ENCODE measurements at places on chromosomes 2 and 18. TPM values are rescaled to one million over a fixed set of nuclear protein-coding genes. Genes with fewer than 3 reads are reported as not detected.
A peak's percentile ranks its signal among the peaks of the same experiment; 100 is the strongest.

The WDR35 gene
- 4.4 TPM for total RNA-seq

The ZC3H6 gene
- total RNA-seq, result 0.39 TPM

The CTIF gene
- 10.2 TPM for total RNA-seq

The IL37 gene
- 3.1 TPM for total RNA-seq

The GALNT13 gene
- total RNA-seq, result not detected

The SLC9A4 gene
- not detected for total RNA-seq

The PREB gene
- 60.5 TPM for total RNA-seq

DNA sequence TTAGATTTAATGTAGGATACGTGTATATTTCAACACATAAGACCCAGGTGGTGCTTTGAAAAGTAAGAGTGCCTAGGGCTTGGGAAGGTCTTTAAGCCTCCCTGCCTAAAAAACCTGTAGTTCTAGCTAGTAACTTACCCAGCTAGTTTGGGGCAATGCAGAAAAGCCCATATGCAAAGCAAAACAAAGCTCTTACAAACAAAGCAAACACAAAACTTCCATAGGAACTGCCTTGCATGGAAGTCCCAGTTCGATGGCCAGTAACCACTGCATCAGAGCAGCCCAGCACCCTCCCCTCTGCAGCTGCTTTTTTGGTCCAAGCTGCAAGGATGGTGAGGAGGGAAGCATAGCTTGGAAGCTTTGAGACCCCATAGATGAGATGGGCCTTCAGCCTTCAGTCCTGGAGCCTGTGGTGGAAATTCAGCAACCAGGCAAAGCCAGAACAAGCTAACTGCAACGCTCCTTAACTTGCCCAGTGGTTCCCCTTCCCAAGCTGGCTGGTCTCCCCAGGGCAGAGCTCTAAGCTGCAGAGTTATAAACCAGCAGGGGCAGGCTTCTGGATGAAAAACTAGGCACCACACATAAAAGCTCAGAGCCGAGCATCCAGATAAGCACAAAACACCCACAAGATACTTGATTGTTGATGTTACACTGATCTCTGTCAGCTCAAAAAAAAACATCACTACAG, 16.2 kb downstream of the C2orf76 start:
- DNase-seq, result no peak

- DNase-seq, result no peak
Observed at GRCh38 chr2:154568413-154568812, 130.1 kb upstream of the KCNJ3 start.

DNA sequence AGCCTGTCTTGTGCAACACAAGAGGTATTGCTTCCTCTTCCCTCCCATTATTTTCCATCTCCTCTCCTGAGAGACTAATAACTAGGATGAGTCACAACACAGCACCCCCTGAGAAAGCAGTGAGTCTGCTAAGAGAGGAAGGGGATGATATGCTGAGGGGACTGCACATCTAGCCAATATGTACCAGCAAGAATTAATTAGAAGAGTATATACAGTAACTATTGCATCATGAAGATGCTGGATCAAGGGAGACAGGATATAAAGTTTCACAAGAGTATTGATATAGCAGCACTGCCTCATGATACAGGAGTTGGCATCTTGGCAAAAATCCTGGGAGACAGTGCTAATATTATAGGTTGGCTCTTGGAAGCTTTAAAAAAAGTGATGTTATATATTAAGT, 289.9 kb upstream of the RBMS1 start:
- no peak for DNase-seq

- DNase-seq, result peak; percentile 43
Observed at GRCh38 chr2:201860636-201861066, 54.3 kb downstream of the CDK15 start.

DNA sequence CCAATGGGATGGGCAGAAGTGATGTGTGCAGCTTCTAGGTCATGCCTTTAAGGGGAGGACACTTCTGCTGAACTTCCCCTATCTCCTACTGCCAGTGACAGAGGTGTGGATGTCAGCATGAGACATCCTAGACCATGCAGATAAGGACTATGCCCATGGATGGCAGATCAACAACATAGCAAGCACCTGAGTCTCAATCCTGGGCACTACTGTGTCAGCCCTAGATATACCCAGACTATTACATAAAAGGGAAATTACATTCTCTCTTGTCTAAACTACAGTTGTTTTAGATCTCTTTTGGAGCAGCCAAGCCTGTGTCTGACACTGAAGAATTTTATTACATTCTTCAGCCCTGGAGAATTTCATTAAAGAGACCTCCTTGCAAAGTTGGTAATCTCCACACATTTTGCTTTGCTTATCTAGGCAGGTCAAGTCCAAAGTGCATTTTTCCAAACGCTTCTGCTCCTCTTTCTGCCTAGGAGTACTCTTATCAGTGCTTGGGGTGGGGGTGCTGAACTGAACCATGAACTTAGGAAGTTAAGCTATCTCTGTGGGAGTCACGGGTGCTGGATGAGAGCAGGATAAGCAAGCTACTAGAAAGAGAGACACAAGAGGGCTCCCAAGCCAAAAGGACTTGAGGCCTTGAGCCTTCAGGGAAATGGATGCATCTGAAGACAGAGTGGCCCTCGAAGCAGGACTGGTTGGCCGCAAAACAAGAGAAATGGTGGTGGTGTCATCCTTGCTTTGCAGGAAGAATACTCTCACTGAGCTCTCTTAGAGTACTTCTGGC, 95.2 kb upstream of the SPRED2 start:
- no peak for DNase-seq

GRCh38 chr2:64748561-64748960, 94.8 kb upstream of the SERTAD2 start:
- no peak for DNase-seq

DNA sequence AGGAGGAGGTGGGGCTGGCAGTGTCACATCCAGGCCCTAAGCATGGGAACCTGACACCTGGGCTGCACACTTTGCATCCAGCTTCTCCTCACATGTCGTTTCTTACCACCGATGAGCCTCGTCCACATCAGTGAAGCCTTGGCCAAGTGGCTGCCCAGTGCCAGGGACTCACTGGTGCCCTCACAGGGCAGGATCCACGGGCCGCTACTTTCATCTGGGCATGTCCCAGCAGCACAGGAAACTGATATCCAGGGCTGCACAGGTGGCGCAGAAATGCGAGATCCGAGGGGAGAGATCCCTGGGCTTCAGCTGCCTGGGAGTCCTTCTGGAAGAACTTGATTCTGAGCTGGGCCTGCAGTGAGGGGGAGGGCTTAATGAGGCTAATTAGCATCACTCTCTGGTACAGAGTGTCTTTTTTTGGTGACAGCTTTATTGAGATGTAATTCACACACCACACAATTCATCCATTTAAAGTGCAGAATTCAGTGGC, 291.6 kb upstream of the HDAC4 start:
- no peak for DNase-seq

DNA sequence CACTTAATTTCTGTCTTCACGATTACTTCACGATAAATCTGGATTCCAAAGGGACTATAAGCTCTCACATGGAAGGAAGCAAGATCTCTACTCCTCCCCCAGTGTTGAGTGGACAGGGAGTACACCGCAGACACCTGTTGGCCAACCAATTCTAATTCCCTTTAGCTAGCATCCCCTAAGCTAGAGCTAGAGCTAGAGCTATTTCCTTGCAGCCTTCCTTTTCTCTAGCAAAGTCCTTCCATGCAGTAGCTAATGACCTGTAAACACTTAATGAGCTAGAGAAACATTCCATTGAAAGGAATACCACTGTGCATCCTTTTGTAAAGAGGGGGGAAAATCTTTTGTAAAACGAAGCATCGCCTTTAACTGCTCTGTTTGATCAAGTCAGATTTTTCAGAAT, 56.5 kb downstream of the BCL11A start:
- DNase-seq, result no peak

DNA sequence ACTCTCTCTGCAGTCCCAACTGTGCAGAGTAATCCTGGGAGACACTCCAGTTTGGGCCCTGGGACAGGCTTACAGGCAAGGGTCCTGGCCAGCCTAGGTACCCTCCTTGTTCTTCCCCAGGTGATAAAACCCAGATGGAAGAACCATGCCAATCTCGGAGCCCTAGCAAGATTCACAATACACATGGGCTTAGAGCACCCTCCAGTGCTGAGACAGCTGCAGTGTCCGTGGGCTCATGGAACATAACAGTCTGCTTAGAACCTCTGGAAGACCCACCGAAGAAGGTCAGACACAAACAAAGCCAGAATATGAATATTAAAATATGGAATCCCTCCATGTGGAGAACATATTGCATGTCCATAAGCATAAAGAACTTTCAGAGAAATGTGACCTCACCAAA, 568.1 kb downstream of the KCNJ3 start:
- DNase-seq, result no peak

- DNase-seq, result no peak
Observed at GRCh38 chr18:57223144-57223870, 76.4 kb downstream of the BOD1L2 start.

DNA sequence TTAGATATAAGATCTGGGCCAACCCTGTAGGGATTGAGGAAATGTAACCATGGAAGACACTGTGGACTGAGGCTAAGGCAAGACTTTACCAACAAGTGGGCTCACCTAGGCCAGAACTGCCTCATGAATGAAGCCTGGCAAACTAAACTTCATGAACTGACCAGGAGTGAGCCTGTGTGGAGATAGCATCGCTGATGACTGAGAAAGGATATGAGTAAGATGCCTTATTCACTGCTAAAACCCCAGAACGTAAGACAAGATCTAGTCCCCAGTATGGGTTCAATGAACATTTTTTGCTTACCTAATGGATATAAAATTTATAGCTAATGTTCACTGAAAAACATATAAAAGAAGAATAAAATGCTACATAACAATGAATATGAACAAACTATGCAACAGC, 399.8 kb downstream of the SATB2 start:
- DNase-seq, result no peak

- DNase-seq, result no peak
Observed at GRCh38 chr2:205913668-205914067, 172.3 kb downstream of the INO80D start.

DNA sequence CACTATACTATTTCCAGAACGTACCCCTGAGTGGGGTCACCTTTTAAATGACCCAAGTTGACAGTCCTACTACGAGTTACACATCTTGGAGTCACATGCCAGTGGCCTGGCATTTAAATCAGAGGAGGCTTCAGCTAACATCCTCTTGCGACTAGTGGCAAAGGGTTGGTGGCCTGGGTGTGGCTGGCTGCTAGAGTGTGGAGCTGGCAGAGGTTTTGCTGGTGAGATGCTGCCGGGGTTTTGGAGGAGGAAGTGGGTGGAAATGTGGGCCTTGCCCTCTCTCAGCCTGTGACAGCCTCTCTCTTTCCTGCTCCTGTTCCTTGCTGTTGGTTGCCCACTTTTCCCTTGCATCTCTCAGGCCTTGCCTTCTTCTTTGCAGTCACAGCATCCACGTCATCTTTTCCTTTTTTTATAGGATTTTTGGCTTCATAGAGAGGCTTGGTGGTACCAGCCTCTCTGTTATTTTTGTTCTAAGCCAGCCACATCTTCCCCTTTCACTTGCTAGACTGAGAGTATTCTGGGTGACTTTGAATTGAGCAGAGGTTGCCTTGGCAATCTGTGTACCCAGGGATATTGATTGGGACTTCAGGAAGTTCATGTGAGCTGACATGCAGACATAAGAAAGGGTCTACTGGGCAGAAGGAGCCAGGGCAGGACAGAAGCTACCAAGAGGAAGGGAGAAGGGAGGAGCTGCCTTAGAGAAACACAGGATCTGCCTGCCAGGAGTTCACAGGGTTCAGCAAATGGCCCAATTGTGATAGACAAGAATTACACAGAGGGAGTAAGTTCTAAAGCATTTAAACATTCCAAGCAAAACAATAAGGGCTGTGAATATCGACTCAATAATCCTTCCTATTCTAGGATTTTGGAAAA, 55.4 kb downstream of the CDC42EP3 start:
- DNase-seq, result no peak

GRCh38 chr2:224778474-224778877, 62.3 kb upstream of the CCDC195 start:
- peak; percentile 27 for DNase-seq

DNA sequence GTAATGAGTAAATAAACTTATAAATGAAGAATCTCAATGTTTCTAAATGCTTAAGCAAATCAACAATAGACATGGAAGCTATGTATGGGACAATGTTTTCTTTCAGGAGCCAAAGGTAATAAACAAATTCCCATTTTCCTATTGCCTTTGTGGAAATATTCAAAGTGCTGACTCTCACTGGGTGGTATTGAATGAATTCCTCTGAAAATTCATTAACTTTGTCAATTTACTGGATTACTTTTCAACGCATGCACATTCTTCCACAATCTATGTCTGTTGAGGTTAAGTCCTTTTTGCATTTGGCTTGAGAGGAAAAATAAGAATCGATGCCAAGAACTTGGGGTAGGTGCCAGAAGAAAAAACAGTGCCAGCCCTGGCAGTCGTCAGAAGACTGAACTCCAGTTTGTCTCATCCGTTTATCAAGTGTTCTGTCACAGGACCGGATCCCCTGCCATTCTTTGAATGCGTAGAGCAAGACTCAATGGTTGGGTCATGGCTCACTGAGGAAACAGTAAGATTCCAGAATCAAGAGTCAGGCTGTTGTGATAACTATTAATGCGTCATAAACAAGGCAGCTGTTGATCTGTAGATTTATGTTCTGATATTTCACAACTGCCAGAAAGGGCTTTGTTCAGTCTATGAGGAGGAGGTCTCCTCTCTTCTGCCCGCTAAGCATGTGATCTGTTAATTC, 133.3 kb downstream of the GFPT1 start:
- DNase-seq, result peak; percentile 93

All from MG63 (cell line).